ENCODE measurements at places on chromosomes 2 and 18.
A peak's percentile ranks its signal among the peaks of the same experiment; 100 is the strongest.

- DNase-seq: peak; percentile 33
These were observed 8.4 kb upstream of the LIMS2 start for GRCh38 chr2:127683757-127684156.

GRCh38 chr2:109031476-109032228 is 42.6 kb upstream of the EDAR start:
- DNase-seq: peak; percentile 11

DNA sequence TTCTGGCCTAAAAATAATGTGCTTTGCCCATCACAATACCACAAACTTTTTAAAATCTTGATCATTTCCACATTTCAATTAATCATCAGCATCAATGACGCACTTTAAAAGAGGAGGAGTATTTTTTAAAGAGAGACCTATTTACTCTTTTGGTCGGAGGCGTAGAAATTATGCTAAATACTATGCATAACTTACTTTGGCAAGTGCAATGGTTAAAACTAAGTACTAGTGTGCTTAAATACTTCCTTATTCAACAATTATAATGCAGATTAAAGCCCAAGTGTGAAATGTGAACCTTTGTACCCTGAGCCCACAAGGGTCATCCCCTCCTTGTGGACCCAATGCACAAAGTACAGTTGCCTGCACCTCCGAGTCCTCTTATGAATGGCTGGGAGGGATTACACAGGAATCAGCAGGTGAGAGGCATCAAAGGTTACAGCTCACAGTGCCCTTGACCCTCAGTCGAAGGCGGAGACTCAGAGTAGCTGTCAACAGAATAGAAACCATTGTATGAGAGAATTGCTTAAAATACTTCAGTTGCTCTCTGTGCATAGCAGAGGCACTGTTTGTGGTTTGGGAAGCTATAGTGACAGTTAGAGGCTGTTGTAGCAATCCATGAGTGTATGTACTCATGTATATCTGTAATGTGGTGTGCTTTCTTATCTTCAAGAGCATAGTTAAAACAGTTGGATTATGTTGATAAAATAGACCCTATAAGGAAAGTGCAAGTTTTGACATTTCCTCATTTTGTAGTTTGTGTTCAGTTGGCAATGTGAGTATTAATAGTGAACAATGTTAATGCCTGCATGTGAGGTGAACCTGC is 151.7 kb upstream of the ITGA4 start:
- no peak for DNase-seq

- DNase-seq: peak; percentile 43
These were observed 14.6 kb upstream of the NFATC1 start for GRCh38 chr18:79380816-79381806.

- peak; percentile 68 for DNase-seq
These were observed 10.1 kb downstream of the CPLX4 start for GRCh38 chr18:59308248-59308937.

DNA sequence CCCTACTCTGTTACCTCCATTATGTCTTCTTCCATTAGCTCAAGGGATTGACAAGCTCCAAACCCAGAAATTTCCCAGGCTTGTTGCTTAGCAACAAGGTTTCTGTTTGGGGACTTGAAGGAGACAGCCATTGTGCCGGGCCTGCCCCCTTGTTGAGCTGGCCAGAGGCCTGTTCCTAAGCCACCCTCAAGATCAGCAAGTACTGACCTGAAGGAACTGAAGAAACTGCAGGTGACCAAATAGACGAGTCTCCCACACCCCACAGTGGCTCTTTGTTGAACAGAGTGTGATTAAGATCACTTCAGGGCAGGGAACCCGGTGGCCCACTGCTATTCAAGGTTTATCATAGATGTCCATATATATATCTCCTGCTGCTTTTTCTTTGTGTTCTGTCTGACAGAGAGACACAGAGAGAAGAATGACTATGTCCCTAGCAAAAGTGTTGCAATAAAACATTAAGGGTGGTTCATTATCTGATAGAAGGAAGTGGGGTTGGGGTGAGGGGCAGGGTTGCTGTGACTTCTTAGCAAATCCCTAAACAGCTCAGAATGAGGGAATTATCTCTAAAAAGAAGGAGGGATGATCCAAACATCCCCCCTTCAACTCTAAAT is 69.2 kb downstream of the RNF144A start:
- DNase-seq: no peak

GRCh38 chr2:60925994-60926740 is 44.8 kb downstream of the REL start:
- no peak for DNase-seq

- DNase-seq: no peak
These were observed 206.5 kb upstream of the ITGA4 start for GRCh38 chr2:181250691-181251090.

DNA sequence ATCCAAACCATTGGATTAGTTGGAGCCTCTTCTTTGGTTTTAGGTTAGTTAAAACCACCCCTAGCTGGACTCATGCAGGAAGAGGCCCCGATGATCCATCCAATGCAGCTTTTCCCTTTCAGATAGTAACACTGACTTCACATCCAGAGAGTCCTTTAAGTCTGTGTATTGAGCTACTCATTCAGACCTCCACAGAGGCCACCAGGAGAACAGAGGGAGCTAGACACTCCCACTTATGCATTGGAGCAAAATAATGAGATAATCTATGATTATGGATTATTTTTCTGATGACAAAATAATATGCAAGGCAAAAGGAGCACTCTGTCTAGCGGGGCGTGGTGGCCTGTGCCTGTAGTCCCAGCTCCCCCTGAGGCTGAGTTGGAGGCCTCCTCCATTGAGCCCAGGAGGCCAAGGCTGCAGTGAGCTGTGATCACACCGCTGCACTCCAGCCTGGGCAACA is 1.6 kb upstream of the ROCK2 start:
- DNase-seq: no peak

- no peak for DNase-seq
These were observed 12.5 kb downstream of the TMEM178A start for GRCh38 chr2:39678170-39678569.

DNA sequence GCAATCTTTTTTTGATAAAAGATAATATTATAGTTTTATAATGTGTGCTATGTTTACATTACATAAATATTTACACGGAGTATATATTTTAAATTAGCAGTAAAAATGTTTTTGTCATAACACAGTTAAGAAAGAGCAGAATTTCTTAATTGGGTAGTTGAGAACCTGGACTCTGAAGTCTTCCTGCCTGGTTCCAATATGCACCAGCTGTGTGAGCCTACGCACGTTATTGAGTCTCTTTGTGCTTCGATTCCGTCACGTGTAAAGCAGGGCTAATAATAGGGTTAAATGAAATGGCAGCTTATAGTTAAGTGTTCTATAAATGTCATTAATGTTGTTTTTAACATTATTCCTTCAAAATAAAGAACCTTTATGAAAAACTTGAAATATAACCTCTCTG is 1.2 kb upstream of the CCDC88A start:
- DNase-seq: no peak

DNA sequence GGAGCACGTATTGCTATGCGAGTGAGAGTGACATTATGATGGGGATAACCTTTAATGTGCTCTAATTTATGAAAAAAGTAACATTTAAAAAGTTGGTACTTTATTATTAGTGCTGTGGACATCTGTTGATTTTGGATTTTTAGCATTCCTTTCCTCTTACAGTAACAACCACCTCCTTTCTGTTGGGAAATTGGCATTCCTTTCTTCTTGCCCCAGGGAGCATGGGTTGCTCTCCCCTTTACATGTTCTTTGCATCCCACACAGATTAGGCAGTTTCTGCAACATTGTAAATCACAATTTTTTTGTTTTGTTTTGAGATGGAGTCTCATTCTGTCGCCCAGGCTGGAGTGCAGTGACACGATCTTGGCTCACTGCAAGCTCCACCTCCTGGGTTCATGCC is 300.2 kb downstream of the LPIN1 start:
- no peak for DNase-seq

GRCh38 chr2:27863146-27863545 is 27.0 kb downstream of the RBKS start:
- DNase-seq: no peak

DNA sequence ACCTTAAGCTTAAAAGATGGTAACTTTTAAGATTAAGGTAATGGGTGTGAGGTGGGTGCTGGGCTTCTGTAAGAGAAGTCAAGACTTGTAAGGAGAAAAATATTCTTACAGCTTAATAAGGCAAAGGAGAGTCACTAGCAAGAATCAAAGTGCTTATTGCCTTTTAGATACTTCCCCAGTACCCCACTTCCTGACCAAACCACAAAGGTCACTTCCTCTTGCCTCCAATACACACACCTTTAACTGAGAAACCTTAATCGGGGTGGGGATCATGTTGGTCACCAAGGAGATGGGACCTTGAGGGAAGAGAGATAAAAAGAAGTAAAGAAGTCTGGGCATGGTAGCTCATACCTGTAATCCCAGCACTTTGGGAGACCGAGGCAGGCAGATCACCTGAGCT is 10.6 kb upstream of the ATG16L1 start:
- no peak for DNase-seq

DNA sequence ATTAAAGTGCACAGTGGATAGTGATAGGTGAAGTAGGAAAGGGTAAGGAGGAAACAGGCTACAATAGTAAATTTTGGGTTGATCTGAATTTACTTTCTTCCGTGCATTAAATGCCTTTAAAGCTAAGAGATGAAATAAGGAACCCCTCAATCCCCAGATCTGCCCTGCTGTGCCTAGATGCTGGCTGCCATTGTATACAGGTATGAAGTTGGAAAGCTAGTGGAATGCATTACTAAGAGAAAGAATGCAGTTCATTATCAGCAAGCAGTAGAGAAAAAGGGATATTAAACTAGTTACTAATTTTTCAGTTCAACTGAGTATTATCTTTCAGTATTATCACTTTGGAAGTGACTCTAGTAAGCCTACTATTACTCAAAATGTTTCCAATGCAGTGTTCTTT is 93.3 kb downstream of the WDPCP start:
- no peak for DNase-seq

- peak; percentile 47 for DNase-seq
These were observed 55.0 kb upstream of the MCFD2 start for GRCh38 chr2:46970334-46971288.

GRCh38 chr2:171630089-171630770 is 57.0 kb upstream of the DYNC1I2 start:
- DNase-seq: no peak

DNA sequence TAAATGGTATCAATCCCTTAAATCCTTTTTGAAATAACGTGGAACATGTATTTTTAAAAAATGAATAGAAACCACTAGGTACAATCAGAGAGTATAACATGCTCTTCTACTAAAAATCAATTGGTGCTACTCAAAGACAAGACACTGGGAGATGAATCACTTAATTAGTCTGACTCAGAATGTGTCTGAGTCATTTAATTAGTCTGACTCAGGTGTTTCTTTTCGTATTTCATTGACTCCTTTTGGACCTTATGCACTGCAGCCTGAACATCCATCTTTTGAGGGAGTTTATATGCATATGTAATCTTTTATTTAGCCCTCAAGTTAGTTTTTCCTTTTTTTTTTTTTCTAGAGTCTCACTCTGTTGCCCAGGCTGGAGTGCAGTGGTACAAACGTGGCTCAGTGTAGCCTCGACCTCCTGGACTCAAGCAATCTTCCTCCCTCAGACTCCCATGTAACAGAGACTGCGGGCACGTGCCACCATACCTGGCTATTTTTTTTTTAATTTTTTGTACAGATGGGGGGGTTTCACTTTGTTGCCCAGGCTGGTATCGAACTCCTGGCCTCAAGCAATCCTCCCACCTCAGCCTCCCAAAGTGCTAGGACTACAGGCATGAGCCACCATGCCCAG is 26.5 kb downstream of the PPP4R3B start:
- peak; percentile 38 for DNase-seq

DNA sequence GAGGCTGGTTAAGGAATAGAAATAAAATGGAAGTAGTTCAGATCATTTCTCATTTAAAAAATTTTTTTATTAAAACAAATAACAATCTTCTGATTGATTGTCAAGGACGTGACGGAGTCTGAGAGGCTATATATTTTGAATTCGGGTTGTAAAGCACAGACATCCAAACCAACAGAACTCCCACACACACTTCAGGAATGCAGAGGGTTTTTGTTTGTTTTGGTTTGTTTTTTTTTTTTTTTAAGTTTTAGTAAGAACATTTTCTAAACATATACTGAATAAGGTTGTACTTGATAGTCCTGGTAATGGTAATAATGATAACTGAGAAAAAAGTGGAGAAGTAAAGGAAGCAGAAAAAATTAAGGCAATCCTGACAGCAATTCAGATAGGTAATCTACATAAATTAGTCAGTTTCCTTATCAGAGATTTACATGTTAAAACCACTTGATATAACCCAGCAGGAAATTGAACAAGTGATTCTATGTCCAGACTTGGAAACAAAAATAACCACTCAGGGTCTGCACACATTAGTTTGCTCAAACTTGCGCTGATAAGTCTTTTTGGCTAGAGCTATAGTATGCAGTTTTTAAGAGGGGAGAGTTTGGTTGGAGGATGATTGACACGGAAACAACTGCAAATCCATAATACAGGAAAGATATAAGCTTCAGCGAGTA is 51.5 kb upstream of the CTAGE1 start:
- DNase-seq: no peak

DNA sequence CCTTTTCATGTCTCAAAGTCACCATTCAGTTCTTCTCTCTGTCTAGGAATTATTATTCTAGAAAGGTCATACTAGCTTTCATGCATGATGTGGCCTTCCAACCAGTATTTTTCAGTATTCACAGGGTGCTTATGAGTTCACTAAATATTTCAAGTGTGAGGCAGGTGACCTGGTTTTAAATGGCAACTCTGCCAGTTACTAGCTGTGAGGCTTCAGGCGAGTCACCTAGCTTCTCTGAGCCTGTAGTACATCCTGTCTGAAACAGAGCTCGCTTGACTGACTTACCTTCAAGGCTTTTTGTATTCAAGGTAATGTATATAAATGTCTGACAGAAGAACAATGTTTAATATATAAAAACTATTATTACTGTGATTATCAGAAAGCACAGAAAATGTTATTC is 19.4 kb upstream of the ACVR1 start:
- no peak for DNase-seq

DNA sequence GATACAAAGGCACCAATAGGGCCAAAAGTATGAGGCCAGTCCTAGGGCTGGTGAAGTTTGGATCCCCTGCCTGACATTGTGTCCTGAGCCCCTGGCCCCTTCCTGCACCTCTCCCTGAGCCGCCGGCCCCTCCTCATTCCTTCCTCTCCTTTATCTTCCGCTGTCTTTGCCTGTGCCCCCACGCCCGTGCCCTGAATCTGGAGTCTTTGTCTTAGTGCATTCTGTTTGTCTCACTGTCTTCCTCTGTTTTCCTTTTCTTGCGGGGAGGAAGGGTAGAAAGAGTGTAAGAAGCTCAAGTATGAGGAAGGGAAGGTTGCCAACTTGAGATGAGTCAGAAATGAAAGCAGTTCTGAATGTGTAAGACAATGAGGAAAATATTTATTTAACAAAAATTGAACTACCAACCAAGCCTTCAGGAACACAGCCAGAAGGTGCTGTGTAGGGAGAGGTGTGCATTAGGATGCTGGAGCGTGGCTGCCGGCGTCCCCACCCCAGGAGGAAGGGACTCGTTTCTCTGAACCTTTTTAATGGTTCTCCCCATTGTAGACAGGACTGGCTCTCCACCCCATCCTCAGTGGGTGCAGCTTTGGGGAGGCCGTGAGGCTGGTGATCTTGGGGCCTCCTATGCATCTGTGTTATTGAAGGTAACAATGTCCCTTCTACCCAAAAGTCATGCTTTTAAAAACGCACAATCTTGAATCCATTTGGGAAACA is 133.1 kb downstream of the NEDD4L start:
- peak; percentile 82 for DNase-seq

GRCh38 chr2:237652854-237653253 is 25.5 kb downstream of the LRRFIP1 start:
- DNase-seq: no peak

Measured in ACHN (cell line).